ENCODE measurements at places on chromosomes 16 and 17.
A peak's percentile ranks its signal among the peaks of the same experiment; 100 is the strongest.

GRCh38 chr17:50533720-50534148, 1.2 kb downstream of the EPN3 start:
- peak; percentile 64 for DNase-seq

DNA sequence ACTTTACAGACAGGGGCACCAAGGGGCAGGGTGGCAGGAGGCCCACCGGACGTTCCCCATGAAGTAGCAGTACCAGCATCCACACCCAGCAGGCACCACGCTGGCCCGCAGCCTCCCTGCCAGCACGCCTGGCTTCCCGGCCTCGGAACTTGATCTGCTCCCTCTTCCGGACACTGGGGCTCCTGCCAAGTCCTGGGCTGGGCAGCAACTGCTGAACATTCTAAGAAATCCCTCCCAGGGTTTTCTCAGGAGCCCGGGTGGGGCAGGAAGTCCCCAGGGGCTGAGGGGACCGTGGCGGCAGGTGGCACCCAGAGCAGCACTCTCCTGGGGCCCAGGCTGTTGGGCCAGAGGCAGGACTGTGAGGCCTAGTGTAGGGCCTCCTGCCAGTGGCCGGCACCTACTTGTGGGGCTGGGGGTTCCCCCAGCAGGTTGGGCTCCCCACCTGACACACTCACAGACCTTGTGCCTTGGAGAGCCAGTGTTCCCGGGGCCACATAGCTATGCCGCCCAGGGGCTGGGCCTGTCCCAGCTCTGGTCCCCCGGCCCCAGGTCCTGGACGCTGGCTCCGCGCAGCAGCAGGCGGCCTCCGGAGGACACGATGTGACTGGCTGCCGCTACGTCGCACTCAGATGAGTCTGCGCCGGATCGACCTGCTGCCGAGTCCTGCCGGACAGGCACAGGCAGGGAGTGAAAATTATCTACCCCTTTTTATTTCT, 86.2 kb upstream of the CBX4 start:
- peak; percentile 25 for DNase-seq

DNA sequence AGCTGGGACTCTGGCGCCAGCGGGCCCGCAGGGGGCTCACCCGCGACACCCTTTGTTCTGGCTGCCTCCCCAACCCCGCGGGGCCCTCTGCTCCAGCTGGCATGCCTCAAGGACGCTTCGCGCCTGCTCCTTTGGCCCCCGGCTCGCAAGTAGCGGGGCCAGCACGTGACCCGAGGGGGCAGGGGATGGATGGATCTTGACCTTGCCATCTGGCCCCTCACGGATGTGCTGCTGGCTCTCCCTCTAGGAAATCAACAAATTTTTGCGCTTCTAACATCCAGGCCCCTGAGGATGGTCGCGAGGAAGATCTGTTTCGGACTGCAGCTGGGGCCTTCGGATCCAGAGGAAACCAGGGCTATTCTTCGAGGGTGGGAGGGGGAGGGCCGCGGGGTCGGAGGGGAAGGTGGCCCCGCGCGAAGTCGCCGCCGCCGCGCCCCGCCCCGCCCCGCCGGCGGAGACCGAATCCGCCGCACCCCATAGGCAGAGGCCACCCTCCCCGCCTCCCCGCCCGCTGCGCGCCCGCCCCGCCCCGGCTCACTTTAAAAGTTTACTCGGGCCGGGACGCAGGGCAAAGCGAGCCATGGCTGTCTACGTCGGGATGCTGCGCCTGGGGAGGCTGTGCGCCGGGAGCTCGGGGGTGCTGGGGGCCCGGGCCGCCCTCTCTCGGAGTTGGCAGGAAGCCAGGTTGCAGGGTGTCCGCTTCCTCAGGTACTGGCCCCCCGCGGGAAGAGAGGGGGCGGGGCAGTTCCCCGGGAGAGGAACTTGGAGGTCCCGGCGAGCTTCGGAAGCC, at the start of gene ACSF2:
ACSF2 (plus strand) TSS at position 537 of the 790 bp plus-strand sequence; CDS start at position 581, 44 bp downstream.
- peak; percentile 40 for DNase-seq

DNA sequence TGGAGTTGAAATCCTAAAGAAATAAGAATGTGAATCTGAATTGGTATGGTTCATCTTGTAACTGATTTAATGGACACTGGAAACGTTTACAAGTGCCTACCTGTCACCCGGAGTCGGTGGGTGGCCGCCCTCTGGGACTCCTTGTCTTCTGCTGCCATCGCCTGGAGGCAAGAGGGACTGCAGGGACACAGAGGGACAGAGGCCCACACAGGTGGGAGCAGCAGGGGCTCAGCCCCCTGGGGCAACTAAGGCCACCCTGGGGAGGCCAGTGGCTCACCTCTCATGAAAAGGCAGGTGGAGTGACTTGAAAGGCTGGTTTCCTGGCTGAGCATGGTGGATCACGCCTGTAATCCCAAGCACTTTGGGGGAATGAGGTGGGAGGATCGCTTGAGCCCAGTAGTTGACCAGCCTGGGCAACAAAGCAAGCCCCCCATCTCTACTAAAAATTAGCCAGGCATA, 23.2 kb downstream of the TMEM92 start:
- DNase-seq = peak; percentile 73

Measured in fibroblast of pulmonary artery (primary cell).